SHP77 treated with DMSO at 0.1 percent for 48 hours (cell line): ENCODE measurements at places on chromosomes 6 and 20.

- DNase-seq, result peak; percentile 82
These were observed 3.4 kb upstream of the NSFL1C start for GRCh38 chr20:1469925-1470571.

- no peak for DNase-seq
These were observed 628.2 kb downstream of the COL12A1 start for GRCh38 chr6:74577619-74578018.

DNA sequence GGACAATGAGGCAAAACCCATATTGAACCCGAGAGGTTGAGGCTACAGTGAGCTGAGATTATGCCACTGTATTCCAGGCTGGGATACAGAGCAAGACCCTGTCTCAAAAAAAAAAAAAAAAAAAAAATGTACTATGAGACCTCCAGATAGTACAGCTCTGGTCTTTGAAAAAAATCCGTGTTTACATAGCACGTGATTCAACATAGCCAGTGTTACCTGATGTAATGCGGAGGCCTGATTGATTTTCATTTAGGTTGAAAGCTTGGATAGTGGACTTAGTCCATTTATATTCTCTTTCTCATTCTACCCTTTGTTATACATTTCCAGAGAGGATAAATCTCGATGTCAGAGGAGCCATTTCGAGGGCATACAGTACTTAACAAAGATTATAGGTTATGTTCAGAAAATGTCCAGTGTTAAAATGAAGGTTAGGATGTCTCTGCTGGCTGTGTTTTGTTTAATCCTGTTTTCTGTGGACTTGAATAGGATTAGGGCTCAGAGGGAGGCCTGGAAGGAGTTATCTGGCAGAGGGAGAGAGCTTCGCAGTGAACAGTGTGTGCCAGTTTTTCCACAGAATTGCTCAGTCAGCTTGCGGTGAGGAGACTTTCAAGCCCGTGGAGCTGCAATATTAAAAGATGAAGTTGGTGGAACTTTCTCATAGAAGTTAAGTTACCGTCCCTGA, 33.9 kb upstream of the BCLAF1 start:
- DNase-seq, result no peak

GRCh38 chr6:17450832-17451231, 57.4 kb downstream of the CAP2 start:
- DNase-seq, result no peak

DNA sequence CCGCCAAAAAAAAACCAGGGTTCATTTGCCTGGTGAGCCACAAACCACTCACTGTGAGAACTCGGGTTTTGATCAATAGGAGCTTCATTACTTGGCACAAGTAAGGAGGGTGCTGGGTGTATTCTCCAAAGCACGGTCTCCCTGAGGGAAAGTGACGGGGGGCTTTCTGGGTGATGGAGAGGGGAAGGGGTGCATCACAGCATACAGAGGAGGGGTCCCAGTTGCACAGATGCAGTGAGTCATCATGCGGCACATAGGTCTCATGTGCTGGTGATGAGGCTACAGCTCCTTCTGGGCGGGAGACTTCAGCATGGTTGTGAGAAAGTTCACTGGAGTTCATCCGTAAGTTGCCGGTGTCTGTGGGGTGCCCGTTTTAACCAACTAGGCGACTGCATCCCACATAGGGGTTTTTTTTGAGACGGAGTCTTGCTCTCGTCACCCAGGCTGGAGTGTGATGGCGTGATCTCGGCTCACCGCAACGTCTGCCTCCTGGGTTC, 36.2 kb downstream of the SUN5 start:
- DNase-seq, result no peak

DNA sequence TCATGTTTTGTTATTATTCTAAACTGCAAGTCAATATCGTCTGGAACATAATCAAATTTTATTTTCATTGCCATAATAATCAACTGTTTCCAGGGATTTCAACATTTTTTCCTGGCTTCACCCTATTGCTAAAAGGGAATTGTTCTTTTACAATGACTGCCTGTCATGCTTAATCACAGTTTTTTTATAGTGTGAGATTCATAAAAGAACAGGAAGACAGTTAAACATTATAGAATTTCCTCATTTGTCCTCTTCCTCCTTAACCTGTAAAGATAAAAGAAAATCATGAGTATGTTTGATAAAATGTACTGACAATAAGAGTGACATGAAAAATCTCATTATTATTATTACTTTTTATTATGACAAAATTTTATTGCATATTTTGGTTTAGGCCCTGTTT, 73.3 kb upstream of the CENPW start:
- no peak for DNase-seq

DNA sequence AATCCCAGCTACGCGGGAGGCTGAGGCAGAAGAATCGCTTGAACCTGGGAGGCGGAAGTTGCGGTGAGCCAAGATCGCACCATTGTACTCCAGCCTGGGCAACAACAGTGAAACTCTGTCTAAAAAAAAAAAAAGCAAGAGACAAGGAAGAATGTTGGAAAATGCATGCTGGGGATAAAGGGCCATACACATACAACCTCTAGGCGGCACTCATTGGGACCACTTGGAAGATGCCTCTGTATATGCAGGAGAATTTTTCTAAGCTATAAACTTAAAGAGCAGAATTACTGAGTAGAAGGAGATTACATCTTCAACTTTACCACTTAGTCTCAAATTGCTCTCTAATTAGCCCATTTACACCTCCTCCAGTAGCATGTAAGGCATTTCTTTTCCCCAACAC, 42.8 kb downstream of the ZBTB9 start:
- DNase-seq, result no peak

DNA sequence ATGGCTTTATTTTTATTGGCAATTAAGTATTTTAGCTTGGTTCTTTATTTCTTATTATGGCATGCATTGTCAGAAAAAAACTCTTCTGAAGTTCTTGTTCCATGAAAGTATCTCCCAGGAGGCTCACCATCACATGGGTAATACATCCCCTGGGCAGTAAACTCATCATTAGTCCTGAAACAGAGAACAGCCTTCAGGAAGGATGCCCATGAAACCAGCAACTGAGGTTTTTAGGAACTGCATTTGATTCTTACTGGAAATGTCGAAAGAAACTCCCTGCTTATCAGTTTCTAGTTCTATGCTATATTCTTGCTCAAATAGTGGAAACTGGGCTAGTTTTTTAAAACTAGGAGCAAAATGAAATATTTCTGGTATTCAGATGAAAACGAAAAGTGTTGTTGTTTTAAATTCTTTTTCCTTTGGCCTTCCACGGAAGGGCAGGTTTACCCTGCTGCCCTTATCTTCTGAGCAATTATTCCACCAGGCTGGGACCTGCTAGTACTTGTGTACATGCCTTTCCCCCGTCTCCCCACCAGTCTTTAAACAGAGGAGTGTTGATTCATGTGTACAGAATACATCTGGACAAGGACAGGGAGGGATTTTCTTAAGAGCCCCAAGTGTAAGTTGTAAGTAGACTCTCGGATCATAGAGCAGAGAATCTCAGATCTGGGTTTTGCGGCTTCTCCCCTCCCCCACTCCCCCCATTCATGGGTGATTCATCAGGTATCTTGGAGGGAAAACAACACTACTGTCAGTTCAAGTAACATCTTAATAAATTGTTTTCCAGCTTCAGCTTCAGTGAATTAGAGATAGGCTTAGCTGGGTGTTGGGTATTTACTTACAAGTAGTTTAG, 81.5 kb downstream of the RTN4IP1 start:
- no peak for DNase-seq

- peak; percentile 39 for DNase-seq
These were observed 120.2 kb downstream of the MBOAT1 start for GRCh38 chr6:20092071-20092566.

GRCh38 chr20:33477386-33478234, 12.3 kb upstream of the CBFA2T2 start:
- DNase-seq, result peak; percentile 88

DNA sequence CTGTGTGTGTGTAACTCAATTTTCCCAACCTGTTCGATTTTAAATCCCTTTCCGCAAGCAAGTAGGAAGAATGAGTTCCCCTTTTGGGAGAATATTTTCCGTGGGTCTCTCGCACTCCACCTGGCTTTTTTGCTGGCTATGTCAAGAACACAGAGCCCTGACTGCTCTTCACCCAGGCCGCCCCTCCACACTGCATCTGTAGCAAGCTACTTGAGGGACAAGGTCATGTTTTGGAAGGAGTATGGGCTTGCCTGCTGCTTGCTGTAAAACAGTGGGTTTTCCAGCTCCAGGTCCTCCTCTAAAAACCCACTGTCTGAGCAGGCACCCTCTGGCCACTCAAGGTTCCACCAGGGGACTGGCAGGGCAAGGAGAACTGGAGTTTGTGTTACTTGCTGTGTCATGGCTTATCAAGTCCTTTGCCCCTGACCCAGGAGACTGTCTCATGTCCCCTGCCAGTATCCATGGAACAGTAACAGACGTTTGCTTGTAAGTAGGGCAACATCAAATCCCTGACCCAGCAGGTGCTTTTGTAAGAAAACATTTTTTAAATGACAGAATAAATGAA, 35.5 kb upstream of the SYNJ2 start:
- DNase-seq, result no peak

DNA sequence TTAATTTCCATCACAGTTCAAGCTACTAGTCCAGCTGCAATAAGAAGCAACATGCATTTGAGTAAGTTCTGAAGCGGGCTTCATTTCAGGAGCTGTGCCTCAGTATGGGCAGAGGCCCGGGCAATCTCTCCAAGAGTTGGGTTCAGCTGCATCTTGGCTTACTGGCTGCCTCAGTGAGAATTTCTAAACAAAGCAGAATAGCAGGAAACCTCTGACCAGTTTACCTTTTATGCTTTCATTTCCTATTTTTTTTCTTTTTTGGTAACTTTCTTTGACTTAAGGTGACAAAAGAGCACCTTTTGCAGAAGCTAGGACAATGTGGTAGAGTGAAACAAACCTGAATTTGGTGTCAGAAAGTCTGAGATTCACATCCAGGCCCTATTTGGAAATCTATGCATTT, 51.0 kb upstream of the FBXO30 start:
- DNase-seq, result no peak
